Trophoblast cell (in vitro differentiated cells and primary cell): ENCODE measurements at places on chromosomes 4 and X.

DNA sequence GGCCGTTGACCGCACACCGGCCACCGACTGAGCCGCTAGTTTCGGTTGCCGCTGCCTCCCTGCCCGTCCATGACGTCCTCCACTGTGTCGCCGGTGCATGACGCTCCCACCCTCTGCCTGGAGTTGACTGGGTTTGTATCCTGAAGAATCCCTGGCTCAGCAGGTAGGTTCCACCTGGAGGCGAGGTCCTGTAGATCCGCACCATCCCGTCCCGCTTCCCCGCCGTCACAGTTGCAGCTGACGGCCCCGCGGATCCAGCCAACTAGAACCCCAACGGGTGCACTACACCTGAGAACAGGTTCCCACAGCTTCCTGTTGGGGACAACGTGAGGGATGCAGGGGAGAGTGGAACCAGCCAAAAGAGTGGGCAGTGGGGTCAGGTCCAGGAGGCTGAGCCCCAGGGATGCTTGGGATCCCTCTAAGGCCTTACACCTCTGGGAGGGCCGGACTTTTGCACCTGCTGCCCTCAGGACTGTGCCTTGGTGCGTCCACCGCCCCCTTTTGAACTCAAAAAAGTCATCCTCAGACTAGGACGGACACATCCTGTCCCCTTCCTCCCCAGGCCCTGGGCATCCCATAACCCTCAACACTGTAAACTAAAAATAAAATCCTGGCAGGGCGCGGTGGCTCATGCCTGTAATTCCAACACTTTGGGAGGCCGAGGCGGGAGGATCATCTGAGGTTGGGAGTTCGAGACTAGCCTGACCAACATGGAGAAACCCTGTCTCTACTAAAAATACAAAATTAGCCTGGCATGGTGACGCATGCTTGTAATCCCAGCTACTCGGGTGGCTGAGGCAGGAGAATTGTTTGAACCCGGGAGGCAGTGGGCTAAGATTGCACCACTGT lies 1.1 kb upstream of the SLBP start:
- DNase-seq, result no peak

- no peak for DNase-seq
These were observed 27.5 kb upstream of the ABCG2 start for GRCh38 chr4:88185906-88186305.

DNA sequence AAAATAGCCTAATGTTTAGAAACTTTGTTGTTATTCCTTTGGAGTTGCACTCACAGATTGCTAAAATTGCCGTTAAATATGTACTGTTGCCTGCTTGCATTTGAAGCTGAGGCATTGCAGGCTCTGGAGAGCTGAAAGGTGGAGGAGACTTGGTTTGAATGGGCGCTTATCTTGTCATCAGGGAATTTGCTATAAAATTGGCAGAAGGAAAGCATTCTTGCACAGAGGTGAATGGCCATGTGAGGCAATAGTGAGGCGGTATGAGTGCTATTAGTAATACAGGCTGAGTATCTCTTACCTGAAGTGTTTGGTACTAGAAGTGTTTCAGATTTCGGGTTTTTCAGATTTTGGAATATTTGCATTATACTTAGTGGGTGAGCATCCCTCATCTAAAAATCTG lies 41.3 kb downstream of the TRAPPC11 start:
- peak; percentile 9 for DNase-seq

DNA sequence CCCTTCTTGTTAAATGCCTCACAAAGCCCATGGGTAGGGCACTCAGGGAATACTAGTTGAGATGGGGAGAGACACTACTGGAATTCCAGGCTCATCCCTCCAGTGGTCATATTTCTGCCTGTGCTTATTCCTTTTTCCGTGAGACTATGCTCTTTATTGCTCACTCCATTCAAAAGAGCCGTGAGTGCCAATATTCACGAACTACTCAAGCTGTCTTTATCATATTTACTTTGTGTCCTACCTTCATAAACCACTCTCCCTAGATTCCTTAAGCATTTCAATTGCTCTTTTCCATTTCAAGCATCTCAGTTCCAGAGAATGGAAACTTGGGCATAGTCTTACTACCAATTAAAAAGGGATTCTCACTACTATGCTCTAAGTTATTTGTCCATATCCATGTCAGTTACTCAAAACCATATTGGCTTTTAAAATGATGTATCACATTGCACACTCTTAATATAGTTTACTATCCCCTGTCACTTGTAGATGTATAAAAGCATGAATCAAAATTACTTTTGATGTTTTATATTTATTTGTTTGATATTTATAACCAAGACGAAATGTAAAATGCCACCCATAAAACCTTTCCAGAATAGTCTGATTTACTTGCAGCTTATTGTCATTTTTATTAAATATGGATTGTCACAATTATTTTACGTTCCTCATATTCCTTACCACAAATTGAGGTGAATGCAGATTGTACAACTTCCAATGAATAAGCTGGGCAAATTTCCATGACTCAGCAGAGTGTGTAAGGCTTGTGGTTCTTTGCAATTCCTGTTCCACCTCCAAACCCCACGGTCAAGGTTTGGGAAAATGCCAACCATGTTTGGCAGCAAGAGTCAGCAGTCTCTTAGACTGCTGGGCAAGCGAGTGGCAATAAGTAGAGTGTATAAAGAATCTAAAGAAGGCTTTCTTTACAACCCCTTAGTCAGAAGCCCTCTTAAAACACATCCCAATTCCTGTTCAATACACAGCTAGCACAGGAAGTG lies 24.4 kb downstream of the ENOX2 start:
- DNase-seq, result no peak

DNA sequence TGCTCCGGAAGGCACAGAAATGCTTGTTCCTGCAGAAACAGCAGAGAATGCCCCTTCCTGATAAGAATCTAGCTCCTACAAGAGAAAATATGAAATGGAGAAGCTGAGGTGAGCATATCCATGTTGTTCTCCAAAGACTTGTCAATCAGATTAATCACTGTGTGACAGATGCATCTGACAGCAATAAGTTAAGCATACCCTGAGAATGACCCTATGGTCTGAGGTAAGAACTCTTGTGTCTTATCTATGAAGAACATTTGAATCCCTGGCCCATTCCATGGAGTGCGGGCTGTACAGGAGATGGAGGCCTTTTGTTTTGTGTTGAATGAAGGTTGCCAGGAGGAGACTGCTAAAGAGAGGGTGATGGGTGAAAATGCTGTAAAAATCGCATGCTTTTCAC lies 21.5 kb upstream of the ASB5 start:
- peak; percentile 38 for DNase-seq

DNA sequence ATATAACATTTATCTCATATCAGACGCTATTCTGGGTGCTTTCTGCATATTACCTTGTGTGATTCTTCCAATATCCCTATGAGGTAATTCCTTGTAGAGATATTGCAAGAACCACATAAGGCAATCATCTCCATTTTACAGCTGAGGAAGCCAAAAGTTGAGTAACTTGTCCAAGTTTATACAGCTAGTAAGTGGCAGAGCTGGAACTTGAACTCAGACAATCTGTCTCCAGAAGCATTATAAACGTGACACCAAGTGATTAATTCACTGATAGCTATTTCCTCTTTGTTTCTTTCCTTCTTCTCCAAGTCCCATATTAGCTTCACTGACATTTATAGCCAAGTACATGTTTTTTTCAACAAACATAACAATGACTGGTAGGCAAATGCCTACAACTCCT lies 7.3 kb downstream of the EMCN start:
- no peak for DNase-seq

GRCh38 chr4:74543983-74544382 lies 99.0 kb downstream of the AREG start:
- peak; percentile 31 for DNase-seq

DNA sequence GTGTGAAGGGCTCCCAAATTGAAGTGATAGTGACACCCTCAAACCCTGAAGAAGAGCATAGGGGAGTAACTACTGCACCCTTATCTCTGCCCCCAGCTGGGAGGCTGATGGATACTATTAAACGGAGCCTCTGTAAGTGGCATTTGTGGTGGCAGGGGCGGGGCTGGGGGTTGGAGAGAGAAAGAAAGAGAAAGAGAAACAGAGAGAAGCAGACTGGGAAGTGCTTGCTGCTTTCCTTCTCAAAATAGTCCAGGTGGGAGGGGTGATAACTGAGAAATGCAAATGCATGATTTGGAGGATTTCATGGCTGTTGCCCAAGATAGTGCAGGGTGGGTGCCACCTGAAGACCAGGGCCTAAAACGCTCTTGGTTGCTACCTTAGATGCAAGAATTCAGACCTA lies 253.5 kb upstream of the GATB start:
- DNase-seq, result no peak

- DNase-seq, result no peak
These were observed 124.9 kb downstream of the IQCM start for GRCh38 chr4:149690726-149691125.

DNA sequence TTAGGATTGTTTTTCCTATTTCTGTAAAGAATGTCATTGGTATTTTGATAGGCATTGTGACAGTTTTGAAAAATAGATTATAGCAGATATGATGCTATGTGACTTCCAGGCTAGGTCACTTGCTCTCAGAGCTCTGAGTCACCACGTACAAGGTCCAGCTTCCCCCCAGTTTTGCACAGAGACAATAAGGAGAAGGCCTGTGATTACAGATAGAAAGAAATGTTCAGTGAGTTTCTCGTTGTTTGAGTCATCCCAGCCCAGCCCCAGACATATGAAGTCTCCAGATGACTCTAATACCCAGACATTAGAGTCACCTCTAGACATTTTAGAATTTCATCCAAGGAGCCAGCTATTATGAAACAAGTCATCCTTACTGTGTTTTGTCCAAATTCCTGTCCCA lies 57.2 kb downstream of the MFAP3L start:
- peak; percentile 96 for DNase-seq

DNA sequence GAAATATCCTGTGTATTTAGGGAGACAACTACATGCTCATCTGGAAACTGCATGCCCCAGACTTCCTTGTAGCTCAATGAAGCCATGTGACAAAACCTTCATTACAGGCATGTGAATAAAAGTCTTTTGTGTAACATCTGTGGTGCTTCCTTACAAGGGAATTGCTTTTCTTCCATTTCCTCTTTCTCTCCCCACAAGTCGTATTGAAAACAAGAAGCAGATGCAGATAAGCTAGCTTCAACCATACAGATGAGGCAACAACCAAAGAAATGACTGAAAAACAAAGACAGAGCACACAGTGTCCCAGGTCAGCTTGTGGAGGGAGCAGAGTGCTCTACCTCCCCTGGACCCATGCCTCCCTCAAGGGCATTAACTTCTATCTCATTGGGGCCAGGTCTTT lies 115.8 kb upstream of the INPP4B start:
- DNase-seq, result no peak

DNA sequence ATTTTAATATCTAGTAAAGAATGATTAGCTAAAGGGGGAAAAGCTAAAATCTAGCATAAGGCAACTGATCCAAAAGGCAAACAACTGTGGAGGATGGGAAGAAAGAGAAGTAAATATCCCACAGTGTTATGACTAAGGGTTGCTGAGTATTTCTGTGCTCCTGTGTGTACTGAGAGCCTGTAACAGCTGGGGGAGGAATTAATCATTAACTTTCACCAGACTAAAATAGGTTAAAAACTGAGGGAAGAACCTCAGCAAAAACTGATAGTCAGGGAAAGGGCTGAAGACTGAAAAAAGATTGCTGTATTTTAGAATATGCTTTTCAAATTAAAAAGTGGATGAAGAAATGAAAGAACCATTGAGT lies 365.9 kb downstream of the CXXC4 start:
- DNase-seq, result no peak

GRCh38 chr4:172740434-172740833 lies 428.2 kb upstream of the GALNT7 start:
- DNase-seq, result no peak

GRCh38 chr4:62133977-62134376 lies 933.9 kb downstream of the ADGRL3 start:
- no peak for DNase-seq

- DNase-seq, result peak; percentile 26
These were observed 10.3 kb downstream of the CYP4V2 start for GRCh38 chr4:186201535-186202230.

GRCh38 chr4:186823989-186824388 lies 100.3 kb upstream of the FAT1 start:
- no peak for DNase-seq

- DNase-seq, result no peak
These were observed 185.9 kb downstream of the STK32B start for GRCh38 chr4:5237086-5237660.

DNA sequence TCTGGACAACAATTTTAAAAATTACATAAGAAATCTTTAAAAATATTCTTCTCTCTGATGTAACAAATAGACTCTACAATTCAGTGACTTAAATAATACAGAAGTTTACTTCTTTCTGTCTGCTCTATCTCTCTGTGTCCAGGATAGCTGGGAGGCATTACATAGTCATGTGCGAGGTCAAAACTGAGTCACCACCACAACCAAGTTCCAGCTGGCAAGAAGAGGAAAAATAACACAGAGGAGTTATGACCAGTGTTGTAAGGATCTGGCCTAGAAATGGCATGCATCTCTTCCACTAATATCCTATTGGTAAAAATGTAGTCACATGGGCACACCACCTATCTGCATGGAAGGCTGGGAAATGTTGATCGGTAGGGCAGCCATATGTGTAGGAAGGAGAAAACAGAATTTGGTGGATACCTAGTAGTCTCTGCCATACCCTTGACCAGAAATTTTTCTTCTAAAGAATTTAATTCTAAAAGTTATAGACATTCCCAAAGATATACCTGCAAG lies 39.4 kb upstream of the WDFY3 start:
- DNase-seq, result peak; percentile 43

DNA sequence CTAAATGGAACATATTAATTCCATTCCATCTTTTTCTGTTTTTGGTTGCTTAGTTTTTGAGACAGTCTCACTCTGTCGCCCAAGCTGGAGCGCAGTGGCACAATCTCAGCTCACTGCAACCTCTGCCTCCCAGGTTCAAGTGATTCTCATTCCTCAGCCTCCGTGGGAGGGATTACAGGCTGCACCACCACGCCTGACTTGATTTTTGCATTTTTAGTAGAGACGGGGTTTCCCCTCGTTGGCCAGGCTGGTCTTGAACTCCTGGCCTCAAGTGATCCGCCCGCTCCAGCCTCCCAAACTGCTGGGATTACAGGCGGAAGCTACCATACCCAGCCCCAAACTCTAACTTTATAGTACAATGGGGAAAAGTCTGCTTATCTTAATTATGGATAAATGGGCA lies 11.2 kb downstream of the HNRNPD start:
- peak; percentile 29 for DNase-seq

- no peak for DNase-seq
These were observed 224.8 kb downstream of the STIM2 start for GRCh38 chr4:27085396-27085795.

DNA sequence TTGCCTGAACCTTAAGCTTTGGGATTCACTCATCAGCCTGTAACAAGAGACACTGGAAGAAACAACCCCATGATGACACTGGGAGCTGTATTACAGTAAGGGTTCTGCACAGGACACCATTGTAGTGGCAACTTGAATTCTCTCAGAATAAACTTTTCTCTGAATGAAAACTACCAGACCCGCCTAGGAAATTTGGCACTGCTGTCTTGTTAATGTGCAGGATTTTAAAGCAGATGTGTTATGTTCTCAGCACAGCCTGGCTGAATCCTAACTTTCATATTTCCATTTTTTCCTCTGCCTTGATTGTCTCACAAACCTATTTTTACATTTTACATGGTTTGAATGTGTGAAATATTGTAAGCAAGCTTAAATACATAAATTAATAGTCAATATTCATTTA lies 253.6 kb downstream of the UNC5C start:
- no peak for DNase-seq

GRCh38 chr4:15385928-15386327 lies 41.9 kb upstream of the C1QTNF7 start:
- DNase-seq, result no peak

GRCh38 chr4:184812651-184813181 lies 13.1 kb downstream of the ACSL1 start:
- DNase-seq, result no peak

GRCh38 chr4:166012129-166013030 lies 139.3 kb downstream of the TLL1 start:
- DNase-seq, result no peak
